ENCODE measurements at places on chromosomes 2 and 18.

DNA sequence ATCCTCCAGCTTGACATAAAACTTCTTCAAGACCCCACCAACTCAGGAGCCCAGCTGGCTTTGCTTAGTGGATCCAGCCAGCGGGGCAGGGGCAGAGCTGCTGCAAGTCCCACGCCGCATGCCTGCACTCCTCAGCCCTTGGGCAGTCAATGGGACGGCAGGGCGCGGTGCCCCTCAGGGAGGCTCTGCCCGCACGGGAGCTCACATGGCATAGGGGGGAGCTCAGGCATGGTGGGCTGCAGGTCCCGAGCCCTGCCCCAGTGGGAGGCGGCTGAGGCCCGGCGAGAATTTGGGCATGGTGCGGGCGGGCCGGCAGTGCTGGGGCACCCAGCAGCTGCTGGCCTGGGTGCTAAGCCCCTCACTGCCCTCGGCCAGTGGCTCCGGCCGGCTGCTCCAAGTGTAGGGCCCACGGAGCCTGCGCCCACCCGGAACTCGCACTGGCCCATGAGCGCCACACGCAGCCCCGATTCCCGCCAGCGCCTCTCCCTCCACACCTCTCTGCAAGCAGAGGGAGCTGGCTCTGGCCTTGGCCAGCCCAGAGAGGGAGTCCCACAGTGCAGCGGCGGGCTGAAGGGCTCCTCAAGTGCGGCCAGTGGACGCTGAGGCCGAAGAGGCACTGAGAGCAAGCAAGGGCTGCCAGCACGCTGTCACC is 27.2 kb downstream of the IDH1 start:
- no peak for DNase-seq

- DNase-seq, result no peak
Measured at GRCh38 chr18:46891742-46892214, 25.5 kb downstream of the PIAS2 start.

DNA sequence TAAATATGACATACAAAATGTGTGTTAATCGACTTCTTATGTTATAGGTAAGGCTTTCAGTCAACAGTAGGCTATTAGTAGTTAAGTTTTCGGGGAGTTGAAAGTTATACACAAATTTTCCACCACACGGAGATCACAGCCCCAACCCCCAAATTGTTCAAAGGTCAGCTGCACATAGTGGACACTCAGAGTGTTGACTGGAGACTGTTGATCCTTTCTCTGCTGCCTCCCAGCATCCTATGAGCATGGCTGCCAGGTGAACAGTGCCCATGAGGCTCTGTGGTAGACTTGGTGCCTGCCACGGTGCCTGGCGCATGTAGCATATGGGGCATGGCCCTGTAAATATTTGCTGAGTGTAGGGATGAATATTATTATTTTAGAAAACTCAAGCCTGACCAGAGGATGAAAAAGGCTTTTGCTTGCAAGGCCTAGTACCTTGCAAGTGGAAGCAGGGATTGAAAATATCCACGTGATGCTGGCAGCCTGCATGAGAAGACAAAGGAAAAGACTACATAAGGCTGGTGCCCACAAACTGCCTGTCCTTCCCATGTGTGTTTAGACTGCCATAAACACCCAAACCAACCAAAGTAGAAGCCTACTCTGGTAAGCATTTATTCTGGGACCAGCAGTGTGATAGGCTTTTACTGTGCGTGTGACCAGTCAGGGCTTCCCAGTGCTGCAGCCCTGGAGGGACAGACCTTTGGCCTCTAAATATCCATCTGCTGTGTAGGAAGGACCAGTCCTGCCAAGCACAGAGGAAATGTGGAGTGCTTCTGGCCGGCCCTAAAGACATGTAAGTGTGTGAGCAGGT is 226.1 kb downstream of the LDLRAD4 start:
- no peak for DNase-seq

GRCh38 chr2:70029814-70030409 is 57.4 kb upstream of the PCBP1 start:
- no peak for DNase-seq

DNA sequence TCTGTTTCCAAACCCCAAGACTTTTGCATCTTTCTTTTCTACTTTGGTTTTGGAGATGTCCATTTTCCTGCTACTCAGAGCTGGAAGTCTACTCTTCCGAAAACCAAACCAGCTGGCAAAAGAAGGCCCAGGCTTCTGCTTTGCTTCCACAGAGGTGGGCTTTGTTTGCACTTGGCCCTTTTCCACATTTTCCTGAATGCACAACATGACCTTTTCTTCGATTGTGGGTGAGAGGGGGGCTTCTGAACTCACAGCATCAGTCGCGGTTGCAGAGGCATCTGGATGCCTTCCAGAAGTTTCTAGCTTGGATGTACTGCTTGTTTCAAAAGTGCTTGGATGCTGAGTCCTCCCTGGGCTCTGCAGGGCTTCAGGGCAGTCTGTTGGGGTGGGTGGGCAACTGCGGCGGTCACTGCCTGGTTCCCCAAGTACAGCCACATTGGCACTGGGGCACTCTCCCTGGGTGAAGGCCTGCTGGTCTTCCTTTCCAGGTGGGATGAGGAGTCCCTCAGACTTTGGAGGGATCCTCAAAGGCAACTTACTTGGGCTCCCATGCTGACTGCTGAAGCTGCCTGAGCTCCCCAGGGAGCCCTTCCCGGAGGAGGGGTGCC is 112.3 kb upstream of the LYPD1 start:
- DNase-seq, result no peak

DNA sequence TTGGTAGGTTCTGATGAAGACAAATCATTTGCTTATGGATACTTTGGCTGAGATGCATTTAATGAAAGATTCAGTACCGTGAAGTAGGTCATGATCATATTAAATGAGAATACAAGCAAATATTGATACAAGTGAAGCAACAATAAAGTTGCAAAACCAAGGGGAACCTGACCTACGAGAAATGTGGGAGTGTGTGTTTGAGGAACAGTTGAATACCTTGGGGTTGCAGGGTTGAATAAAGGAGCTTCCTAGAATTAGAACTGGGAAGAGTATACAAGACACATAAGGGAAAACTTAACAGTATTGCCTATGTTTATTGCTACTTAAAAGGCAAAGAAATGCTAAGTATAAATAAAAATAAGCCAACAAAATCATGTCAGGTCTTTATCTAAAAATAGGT is 702.9 kb downstream of the ERBB4 start:
- DNase-seq, result no peak

DNA sequence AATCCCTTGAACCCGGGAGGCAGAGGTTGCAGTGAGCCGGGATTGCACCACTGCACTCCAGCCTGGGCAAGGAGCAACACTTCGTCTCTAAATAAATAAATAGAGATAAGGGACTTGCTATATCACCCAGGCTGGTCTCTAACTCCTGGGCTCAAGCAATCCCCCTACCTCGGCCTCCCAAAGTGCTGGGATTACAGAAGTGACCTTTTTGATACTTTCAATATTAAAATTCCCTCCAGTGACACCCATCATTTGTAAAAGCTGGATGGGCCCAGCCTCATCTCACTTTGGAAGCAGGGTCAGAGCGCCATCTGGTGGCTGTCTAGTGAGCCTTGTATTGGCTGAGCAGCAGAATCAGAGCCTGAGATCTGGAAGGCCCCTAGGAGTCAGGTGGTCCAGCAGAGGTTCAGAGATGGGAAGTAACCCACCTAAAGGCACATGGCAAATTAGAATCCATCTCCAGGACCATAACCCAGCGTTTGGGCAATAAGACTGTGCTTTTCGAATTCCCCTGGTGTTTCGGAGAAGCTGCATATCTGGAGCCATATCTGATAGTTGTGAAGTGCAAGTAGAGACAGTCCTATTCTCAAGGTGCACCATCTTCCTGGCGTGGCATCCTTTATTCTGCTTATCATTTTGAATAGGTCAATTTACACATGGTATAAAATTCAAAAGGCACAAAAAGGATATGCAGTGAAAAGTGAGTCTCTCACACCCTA is 18.3 kb upstream of the SLC35F6 start:
- peak; percentile 72 for DNase-seq

DNA sequence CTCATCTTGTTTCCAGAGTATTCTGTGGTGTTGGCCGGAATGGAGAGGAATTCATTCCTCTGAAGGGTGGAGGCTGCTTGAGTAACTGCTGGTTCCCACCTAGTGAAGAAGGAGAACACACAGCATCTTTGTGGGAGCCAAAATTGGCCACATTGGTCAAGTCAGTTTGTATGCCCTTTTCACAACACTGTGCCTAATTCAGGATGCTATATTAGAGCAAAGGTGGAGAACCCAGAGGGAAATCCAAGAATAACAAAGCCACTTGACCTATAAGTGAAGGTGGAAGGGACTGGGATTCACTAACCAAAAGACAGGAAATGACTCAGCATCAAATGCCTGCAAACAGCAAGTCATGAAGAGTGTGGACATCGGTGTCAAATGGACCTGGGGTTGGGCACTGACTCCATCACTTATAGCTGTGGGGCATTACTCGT is 27.3 kb upstream of the MLPH start:
- no peak for DNase-seq

DNA sequence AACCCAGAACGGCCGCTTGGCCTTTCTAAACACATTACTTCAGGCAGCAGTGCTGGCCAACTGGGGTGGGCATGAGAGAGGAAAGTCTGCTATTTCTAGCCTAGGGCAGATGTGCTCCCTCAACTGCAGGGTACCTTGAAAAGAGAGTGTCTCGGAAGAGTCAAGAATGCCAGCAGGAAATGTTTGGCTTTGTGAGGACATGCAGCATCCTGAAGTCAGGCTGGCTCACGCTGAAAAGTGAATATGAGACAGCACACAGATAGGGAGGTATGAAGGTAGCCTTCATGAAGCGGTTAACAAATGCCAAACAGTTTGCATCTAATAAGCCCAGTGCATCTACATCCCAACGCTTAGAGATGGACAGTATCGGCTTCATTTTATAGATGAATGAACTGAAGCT is 65.0 kb upstream of the NCKAP5 start:
- DNase-seq, result no peak

DNA sequence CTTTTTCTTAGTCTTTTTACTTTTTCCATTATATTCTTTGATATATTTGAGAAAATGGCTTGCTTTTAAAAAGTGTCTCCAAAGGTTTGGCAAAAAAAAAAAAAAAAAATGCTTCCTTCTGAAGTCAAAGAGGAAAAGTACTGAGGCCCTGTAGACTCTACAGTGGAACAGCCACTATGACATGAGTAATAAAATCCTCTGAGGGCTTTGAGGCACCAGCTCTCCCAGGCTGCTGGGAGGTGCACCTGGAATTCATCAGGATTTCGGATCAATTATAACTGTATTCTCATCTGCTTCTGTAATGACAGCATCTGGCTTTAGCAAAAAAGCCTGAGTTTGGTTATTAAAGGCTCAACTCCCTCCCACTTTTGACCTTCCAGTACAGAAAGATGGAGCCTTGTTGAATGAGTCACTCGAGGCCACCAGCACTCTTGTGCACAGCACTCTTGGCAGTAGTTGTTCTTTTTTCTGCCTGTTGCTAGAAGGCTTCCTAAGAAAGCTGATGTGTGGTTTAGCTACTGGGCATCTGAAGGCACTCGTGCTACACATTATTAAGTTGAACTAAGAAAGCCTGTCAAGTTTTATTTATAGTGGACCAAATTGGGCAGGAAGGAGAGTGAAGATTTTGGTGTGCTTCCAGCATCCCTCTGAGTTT is 131.3 kb downstream of the PRPF40A start:
- peak; percentile 12 for DNase-seq

GRCh38 chr2:85768713-85769112 is 14.9 kb downstream of the ATOH8 start:
- no peak for DNase-seq

- DNase-seq, result no peak
Measured at GRCh38 chr2:75174519-75174918, 24.8 kb downstream of the TACR1 start.
